ENCODE measurements at places on chromosomes 3 and 15. TPM values are rescaled to one million over a fixed set of nuclear protein-coding genes. Genes with fewer than 3 reads are reported as not detected.

DNA sequence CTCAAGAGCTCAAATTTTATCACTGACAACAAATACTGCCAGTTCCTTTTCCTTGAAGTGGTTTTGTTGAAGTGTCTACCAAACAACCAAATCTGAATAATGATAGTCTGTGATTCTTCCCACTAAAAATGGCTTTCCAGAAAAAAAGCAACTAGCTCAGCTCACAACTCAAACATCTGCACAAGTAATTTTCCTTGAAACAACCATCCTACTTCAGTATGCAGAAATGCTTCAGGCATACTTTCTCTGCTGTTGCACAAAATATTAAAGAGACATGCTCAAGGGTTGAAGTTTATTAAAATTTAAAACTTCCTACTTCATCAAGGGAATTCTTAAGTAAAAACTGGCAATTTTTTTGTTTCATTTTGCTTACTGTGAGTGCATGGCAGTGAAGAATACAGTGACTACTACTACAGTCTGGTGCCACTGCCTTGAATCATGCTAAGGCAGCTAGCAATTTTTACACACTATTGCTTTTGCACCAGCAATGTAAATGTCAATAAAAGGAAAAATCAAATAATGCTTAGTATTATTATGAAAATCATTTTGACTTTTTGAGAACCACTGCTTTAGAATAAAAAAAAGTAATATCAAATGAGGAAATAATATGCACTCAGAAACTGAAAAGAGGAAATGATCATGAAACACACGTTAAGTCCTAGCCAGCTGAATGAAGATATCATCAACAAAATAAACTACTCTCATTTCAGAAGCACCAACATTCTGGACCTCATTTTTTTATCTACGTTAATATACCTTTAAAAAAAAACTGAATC lies 33.6 kb downstream of the VPS13C start:
- no peak for DNase-seq

The C3orf62 gene
- 1.5 TPM for total RNA-seq

DNA sequence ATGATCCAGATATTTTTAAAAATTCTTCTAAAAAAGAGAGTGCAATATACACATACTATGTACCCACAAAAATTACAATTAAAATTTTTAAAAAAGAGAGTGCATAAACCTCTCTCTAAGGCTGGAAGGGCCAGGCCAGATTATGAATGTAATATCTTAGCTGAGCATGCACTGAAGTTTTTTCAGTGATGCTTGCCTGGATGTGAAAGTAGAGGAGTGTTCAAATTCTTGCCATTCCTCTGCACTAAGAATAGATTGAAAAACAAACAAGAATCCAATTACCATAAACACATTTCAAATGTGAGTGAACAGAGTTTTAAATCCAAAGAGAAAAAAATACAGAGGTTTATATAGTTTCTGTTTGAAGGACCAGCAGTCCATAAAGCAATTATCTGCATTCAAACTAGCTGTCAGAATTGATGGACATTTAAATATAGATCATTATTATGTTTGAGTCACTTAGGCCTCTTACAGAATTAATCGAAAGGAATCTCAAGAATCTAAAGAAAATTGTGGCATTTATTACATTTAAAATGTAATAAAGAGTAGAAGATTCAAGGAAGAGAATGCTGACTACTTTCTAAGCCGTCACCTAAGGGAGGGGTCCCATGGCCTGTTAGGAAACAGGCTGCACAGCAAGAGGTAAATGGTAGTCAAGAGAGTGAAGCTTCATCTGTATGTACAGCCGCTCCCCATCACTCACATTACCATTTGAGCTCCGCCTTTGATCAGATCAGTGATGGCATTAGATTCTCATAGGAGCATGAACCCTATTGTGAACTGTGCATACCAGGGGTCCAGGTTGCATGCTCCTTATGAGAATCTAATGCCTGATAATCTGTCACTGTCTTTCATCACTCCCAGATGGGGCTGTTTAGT lies 159.3 kb upstream of the MDFIC2 start:
- no peak for DNase-seq

- no peak for DNase-seq
Measured at GRCh38 chr15:92579931-92580470, 75.6 kb downstream of the FAM174B start.

DNA sequence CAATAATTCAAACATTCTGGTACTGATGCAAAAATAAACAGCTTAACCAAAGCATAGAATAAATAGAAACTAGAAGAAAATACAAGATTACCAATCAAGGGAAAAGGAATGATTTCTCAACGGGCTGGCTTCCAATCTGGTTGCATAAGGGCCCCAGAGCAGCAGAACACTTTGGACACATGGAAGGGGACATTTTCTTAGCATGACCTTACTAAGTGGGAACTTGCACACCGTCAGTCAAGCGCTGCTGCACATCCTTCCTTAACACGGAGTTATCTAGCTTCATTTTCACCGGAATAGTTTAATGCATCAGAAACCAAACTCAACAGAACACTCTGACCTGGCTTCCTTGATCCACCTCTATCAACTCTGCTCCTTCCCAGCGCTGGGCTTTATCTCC lies 388.5 kb downstream of the VPS13C start:
- DNase-seq, result no peak

The CAPN3 gene
- 3.7 TPM for total RNA-seq

- no peak for DNase-seq
Measured at GRCh38 chr15:54660356-54660755, 536.4 kb downstream of the RSL24D1 start.

Measured in kidney epithelial cell (primary cell).